Hindlimb muscle (tissue), 1 donor: ENCODE measurements at places on chromosomes 4 and X. TPM values are rescaled to one million over a fixed set of nuclear protein-coding genes. Genes with fewer than 3 reads are reported as not detected.

DNA sequence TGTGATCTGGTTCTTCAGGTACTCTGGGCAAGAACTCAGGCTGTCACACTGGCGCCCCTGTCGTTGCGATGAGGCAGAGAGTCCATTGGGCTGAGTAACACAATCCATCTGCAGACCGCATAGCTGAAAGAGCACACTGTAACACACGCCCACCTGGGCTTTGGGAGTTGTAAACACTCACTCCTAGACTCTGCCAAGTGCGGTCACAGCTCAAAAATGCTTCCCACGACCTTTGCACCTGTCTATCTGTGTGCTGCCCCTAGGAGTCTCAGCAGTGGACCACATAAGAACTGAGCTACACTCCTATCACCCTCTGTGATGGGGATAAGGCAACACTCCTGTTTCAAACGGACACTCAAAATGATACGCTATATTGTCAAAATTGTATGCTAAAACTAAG lies 2028.3 kb downstream of the PCDH7 start:
- no peak for DNase-seq

DNA sequence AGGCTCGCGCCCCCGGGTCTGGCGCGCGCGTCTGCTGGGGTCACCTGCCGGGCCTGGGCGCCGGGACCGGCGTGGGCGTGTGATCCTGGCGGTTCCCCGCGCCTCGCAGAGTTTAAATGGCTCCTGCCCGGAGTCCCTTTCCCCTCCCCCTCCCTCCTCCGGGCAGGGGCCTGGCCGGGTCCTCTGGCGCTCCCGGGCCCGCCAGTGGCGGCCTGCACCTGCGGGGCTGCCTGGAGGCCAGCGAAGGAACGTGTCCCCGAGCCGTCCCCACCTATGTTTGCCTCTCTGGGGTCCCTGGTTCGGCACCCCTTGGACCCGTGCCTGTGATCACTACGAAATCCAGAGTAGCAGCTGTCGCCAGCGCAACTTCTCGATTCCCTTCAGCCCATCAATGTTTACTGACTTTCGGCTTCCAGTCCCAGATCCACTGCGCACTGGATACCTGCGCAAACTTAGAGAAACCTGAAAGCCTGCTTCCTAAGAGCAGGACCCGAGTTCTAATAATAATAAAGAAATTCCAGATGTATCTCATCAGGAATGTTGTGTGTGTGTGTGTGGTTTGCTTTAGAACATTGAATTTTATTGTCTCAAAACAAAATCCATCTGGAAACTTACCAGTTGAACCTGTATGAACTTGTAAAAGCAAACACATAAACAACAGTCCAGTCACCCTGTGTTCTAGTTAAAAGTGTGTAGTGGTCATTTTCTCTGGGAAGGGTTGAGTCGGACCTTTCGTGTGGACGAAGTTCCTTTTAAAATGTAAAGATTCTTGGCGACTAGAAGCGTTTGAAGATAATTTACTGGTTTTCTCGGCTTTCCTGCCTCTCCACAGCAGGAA lies 788 bp downstream of the SHROOM2 start:
- no peak for DNase-seq

GRCh38 chrX:56817179-56817578 lies 88.1 kb downstream of the NBDY start:
- DNase-seq = no peak

DNA sequence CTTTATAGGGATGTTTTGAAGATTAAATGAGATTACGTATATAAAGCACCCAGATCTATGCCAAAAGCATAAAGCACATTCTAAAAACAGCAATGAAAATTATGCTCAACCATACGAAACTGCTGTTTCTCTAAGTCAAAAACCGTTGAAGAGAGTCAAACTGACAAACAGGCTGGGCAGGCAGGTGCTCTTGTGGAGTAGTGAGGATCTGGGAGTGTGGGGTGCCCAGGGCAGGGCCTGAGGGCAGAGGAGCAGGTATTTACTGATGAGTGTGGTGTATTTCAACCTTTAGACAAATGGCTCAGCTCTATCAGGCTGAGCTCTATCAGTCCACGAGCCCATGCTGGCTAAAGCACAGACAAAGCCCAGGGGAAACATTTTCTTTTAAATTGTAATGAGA lies 40.4 kb downstream of the RELL1 start:
- DNase-seq = no peak

DNA sequence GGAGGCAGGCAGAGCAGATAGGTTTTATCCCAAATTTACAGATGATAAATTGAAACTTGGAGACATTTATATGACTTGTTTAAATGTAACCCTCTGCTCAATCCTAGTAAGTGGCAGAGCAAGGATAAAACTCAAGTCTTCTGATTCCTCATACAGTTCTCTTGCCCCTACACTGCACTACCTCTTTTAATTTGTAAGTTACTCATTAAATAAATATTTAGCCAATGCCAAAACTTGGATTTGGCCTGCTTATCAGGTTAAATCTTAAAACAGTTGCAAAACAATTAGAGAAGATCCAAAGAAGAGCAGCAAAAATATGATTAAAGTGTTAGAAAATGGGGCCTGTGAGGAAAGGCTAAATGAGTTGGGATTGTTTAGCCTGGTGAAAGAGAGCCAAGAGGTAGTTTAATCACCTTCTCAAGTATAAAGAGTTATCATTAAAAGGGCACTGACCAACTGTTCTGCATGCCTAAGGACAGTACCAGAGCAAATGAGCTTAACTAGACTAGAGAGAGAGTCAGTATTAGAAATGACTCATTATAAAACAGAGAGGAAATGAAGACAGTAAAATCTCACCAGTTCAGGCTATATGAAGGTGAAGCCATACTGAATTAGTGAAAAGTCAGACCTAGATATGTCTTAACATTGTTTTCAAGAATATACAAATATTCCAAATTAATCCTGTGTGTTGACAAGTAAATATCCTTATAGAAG lies 146.3 kb downstream of the GRIA3 start:
- no peak for DNase-seq

DNA sequence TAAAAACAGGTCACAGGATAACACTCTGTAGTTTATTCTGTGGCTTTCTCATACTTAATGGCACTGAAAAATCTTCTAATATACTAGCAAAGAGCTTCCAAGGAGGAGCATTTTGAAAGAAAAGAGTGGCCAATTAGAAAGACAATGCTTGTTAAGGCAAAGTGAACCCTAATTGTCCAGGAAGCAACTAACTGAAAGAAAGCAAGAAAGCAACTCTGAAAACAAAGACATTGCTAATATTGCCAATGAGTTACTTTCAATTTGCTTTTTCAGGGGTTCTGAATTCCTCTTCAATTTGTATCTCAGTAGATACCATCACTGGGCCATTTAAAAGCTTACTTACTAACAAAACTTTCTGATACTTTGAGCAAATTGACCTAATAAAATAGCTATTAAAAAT lies 78.5 kb upstream of the MTNR1A start:
- DNase-seq = no peak

GRCh38 chrX:132638313-132638712 lies 149.5 kb upstream of the MBNL3 start:
- no peak for DNase-seq

EDA gene
- polyA plus RNA-seq = 20.7 TPM
